ENCODE measurements at places on chromosomes 3 and 15. TPM values are rescaled to one million over a fixed set of nuclear protein-coding genes. Genes with fewer than 3 reads are reported as not detected.

The RPUSD2 gene
- 15.9 TPM for total RNA-seq

The GOLGA6L24 gene
- total RNA-seq: not detected

- no peak for DNase-seq
Measured at GRCh38 chr3:73141525-73141924, 80.1 kb downstream of the EBLN2 start.

DNA sequence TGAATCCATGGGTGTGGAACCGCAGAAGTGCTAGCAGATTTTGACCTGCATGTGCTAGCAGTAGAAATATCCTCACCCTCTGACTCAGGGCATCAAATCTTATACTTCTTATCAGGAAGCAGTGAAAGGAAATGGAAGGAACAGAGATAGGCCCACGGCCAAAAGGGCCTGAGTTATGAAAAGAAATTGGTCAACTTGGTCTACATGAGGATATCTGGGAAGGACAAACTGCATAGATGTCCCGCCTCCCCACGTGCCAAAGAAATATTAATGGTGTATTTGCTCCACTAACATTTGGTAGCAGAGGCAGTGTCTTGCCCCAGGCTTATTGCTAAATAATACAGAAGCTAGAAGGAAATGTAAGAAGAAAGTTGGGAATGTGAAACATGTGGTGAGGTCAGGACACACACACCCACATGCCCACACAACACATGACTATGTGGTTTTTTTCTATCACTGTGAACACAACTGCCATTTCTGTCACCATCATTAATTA is 93.6 kb upstream of the COL8A1 start:
- DNase-seq: no peak

DNA sequence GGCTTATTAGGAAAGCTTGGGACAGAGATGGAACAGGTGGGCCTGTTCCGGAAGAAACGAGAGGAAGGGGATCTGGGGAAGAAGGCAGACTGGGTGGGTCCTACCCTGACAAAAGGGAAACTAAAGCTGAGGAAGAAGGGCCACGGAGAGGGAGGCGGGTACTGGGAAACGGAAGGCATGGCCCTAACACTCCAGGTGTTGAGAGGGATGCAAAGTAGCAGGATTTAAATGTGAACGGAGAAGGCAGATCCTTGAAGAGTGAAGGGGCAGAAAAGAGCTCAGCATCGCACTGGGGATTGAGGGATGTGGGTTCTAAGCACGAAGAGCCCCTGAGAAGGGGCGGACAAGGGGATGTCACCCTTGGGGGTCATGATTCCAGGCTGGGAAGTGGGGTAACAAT is 735 bp downstream of the STIMATE start:
- no peak for DNase-seq

GRCh38 chr3:156576651-156577348 is 21.9 kb upstream of the SSR3 start:
- DNase-seq: no peak

- DNase-seq: no peak
Measured at GRCh38 chr3:193132964-193133363, 108.1 kb upstream of the PLAAT1 start.

- DNase-seq: no peak
Measured at GRCh38 chr3:80889535-80889934, 871.9 kb downstream of the GBE1 start.

DNA sequence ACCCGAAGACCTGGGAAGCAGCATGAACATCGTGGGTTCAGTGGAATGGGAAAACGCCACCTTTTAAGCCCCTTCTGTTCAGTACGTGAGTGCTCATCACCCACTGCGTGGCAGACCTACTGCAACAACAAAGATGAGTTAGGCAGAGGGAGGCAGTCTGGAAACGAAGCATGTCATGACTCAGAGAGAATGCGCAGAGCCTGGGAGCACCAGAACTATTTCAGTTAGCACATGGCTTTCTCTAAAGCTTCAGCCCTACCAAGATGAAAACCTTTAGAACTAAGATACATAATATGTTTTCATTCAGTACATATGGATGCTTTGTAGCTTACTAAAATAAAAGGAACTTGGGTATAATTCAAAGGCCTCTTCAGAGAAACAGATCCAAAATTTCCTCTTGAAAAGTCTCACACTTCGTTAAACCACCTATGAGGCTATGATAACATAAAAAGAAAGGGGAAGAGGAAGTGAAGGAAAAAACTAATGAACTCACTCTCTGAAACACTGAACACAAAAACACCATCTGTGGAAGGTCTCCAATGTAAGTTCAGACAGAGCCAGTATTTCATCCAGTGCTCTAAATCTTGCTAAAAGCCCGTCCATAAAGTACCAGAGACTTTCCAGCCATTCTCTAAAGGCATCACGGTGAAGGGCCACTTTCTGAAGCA is 140.1 kb downstream of the OCA2 start:
- no peak for DNase-seq

Data from frontal cortex (tissue), 4 donors.